IPS DF 6.9 (cell line): ENCODE measurements at places on chromosomes 7 and 10.

GRCh38 chr10:110864662-110865140, 7.0 kb upstream of the PDCD4 start:
- DNase-seq: no peak

- no peak for DNase-seq
These were observed 85.4 kb upstream of the GSDME start for GRCh38 chr7:24842449-24843241.

GRCh38 chr10:70978816-70979480, 90.6 kb upstream of the PCBD1 start:
- DNase-seq: no peak

- DNase-seq: no peak
These were observed 11.4 kb upstream of the SPAG6 start for GRCh38 chr10:22333975-22334282.
